Skeletal muscle cell (primary cell): ENCODE measurements at places on chromosomes 4 and X.

- DNase-seq, result no peak
These were observed 3.3 kb upstream of the RHOH start for GRCh38 chr4:40193578-40193977.

GRCh38 chrX:149522916-149523315, 17.8 kb upstream of the IDS start:
- DNase-seq, result no peak

DNA sequence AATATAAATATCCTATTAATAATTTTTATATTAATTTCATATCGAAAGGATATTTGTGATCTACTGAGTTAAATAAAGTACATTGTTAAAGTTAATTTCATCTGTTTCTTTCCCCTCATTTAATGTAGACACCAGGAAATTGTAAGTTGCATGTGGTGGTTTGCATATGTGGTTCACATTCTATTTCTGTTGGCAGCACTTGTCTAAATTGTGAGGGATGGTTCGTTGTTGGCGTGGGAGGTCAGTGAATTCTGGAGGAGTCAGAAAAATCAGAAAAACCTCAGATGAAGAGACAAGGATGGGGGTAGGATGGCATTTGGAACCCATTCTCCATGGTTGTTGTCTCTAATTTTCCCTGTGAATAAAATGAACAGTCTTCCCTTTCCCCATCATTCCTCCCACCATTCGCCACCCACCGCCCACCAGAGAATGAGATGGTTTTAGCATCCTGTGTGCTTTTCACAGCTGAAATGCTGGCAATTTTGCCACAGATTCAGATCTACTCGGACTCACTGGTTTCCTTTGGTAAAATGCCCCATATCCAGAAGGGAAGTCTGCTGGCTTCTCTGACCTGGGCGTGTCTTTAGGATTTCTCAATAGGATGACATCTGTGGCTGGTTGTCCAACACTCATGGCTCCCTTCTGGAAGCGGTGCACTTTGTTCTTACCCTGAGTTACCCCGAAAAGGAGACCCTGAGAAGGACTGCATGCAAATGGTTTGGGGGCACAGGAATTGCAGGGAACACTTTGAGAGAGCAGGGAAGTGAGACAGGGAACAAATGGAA, 52.3 kb downstream of the LGI2 start:
- DNase-seq, result no peak

GRCh38 chr4:172207258-172207657, 394.1 kb downstream of the GALNTL6 start:
- DNase-seq, result no peak

DNA sequence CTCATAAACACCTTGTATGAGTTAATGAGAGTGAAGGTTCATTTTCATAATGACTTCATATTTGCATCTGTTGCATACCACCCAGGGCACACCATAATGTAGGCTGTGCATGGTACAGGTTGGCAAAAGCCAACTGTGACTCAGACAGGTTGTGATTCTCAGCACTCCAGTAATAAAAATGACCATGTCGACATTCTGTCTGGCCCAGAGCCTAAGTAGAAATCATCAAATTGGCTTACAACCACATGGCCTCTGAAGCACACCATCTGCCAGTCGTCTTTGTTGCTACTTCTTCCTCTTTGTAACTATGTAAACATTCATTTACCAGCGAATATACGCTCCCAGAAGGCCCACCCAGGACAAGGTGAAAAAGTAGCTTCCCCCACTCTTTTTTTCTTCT, 459.5 kb downstream of the GASK1B start:
- DNase-seq, result no peak

GRCh38 chr4:43776371-43776770, 672.2 kb downstream of the KCTD8 start:
- no peak for DNase-seq

DNA sequence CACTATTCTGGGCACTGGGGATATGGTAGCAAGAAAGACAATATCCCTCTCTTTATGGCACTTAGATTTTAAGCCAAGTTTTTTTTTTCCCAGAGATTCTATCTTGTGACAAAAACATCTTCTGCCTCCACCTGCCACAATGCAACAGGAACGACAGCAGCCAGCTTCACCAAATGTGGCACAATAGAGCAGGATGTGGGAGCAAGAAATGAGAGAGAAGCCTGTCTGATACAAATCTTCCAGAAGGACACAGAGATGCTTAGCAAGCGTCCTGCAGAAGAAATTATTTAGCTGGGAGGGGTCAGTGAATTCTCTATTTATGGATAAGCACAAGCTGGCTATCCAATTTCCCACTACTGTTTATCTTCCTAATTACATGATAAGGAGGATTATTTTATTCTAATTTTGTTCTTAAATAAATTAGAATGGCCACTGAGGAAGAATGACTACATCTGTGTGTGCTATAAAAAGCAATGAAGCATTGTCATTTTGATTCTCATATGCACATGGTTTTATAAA, 27.1 kb upstream of the ZNF330 start:
- no peak for DNase-seq

GRCh38 chr4:45350438-45350837, 624.1 kb upstream of the GNPDA2 start:
- DNase-seq, result no peak

DNA sequence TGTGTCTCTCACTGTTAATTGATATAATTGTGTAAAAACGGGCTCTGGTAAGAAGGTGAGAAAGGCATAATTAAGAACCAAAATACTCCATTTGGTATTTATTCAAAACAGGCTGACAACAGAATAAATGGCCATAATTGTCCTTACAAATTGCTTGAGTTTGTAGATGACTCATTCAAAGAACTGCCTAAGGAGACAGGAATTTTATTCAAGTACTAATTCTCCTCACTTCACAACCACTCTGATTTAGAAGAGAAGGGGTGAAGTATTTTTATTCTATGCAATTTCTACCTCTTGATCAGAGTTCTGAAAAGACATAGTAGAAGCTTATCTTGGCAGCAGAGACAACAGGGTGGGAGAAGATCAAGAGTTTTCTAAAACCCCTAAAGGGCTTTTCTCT, 43.1 kb downstream of the ATP11C start:
- DNase-seq, result no peak

- DNase-seq, result no peak
These were observed 14.9 kb upstream of the CXCL8 start for GRCh38 chr4:73725510-73725909.

- no peak for DNase-seq
These were observed 600.5 kb upstream of the SLIT2 start for GRCh38 chr4:19650903-19651864.

- no peak for DNase-seq
These were observed 33.1 kb upstream of the EDNRA start for GRCh38 chr4:147447786-147448185.

- DNase-seq, result no peak
These were observed 44.3 kb upstream of the DCLK2 start for GRCh38 chr4:150033901-150034300.

DNA sequence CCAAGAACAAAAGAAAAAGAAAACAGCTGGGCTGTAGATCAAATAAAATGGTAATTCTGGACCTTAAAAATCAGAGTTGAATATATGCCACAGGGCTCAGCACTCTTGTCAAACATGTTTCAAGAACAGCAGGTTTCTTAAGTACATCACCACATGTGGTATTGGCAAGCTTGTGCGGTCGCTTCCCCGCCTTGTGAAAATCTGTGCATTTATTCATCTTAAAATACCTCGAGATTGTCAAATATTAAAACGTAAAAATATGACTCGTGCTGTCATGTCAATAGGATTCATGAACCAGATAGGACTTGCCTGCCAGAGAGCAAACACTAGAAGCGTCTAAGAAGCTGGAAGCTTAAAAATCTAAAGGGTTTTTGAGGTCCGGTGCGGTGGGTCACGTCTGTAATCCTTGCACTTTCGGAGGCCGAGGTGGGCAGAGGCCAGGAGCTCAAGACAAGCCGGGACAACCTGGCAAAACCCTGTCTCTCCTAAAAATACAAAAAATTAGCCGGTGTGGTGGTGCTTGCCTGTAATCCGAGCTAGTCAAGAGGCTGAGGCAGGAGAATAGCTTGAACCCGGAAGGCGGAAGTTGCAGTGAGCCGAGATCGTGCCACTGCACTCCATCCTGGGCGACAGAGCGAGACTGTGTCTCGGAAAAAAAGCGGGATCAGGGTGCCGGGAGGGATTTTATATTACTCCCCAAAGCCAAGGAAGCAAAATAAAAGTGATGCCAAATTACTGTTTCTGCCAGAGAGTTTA, 40.2 kb upstream of the TMEM154 start:
- no peak for DNase-seq

DNA sequence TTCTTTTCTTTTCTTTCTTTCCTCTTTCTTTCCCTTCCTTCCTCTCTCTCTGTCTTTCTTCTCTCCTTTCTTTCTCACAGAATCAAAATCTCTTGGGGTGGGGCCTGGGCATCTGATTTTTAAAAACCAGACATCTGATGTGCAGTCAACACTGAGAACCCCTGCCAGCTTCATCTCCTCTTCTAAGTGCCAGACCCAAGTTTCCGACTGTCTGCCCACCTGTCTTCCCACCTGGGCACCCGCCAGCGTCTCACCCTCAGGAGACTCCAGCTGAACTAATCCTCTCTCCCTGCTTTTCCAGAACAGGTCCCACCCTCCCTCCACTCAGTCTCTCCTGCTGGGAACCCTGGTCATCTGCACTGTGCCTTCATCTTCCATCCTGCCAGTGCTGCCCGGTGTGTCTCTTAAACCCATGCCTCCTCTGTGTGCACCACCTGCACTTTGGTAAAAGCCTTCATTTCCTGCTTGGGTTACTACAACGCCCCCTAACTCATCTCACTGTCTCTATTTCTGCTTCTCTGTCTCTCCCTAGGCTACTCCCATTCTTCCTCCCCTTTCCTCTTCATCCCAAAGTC, 2.8 kb downstream of the SOD3 start:
- DNase-seq, result no peak

- no peak for DNase-seq
These were observed at the start of gene GLRA2 for GRCh38 chrX:14529290-14529989. Gene GLRA2 (plus strand): TSS chrX:14529536. CDS start chrX:14530058, 522 bp downstream.

GRCh38 chrX:123878252-123878721, 18.4 kb downstream of the XIAP start:
- no peak for DNase-seq

DNA sequence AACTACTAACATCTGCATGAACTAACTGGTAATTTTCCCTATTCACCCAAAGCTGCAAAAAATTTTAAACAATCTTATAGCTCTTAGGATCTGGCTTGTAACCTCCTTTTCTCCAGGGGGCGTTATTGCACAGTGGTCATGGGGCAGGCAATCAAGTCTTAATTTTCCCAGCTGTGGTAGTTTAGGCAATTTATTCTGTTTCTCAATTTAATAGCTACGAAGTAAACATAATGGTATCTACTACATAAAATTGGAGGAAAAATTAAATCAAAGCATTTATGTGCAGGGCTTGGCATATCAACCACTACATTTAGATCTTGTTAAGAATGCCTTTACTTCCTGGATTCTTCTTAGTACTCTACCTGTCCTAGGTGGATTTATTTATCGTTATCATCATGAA, 137.4 kb upstream of the GUCY1A1 start:
- no peak for DNase-seq

DNA sequence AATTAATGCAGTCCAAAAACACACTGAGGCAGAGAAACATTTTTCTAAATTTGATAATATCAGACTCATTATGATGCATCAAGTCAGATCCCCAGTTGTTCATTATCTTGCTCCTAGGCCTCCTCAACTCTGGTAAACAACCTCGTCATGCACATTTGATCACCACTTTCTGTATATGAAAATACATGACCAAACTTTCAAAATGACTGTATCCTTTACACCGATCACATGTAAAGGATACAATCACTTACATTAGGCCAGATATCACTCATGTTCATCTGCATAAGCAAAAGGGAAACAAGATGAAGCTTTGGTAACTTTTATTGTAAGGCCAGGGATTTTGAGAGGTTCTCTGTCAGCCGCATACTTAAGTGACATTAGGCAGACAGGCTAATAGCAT, 99.4 kb upstream of the IL1RAPL1 start:
- no peak for DNase-seq

- DNase-seq, result no peak
These were observed 45.0 kb downstream of the PSAPL1 start for GRCh38 chr4:7389719-7390118.

DNA sequence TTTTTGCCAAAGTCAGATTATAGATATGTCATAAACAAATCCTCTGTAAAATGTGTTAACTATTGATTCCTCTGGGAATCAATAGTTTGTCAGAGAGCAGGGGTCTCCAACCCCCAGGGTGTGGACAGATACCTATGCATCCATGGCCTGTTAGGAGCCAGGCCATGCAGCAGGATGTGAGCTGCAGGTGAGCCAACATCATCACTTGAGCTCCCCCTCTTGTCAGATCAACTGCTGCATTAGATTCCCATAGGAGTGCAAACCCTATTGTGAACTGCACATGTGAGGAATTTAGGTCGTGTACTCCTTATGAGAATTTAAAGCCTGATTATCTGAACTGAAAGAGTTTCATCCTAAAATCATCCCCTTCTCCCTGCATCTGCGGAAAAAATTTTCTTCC, 1365.4 kb downstream of the ARAP2 start:
- DNase-seq, result no peak

GRCh38 chrX:15418707-15419181, 34.5 kb upstream of the VEGFD start:
- no peak for DNase-seq

- DNase-seq, result peak; percentile 11
These were observed 54.9 kb downstream of the STOX2 start for GRCh38 chr4:183960046-183960420.

- no peak for DNase-seq
These were observed 43.1 kb upstream of the BOD1L1 start for GRCh38 chr4:13670456-13671160.

GRCh38 chr4:89590128-89590527, 246.8 kb downstream of the SNCA start:
- DNase-seq, result no peak

DNA sequence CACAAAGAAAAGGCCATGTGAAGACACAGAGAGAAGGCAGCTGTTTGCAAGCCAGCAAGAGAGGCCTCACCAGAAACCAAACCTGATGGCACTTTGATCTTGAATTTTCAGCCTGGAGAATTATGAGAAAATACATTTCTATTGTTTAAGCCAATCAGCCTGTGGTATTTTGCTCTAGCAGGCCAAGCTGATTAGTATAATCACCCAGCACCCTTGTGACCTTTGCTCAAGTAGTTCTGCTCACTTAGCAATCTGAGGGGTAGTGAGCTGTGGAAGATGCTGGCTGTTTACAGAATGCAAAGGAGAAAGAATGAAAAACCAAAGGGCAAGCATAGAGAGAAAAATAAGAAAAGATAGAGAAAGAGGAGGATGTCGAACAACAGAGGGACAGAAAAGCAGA, 396.4 kb upstream of the BOD1L1 start:
- no peak for DNase-seq
